Skin of body (tissue), 3 donors: ENCODE measurements at places on chromosomes 16 and 17. TPM values are rescaled to one million over a fixed set of nuclear protein-coding genes. Genes with fewer than 3 reads are reported as not detected.
A peak's percentile ranks its signal among the peaks of the same experiment; 100 is the strongest.

GRCh38 chr16:84354306-84354705, 14.0 kb upstream of the ATP2C2 start:
- no peak for DNase-seq

DNA sequence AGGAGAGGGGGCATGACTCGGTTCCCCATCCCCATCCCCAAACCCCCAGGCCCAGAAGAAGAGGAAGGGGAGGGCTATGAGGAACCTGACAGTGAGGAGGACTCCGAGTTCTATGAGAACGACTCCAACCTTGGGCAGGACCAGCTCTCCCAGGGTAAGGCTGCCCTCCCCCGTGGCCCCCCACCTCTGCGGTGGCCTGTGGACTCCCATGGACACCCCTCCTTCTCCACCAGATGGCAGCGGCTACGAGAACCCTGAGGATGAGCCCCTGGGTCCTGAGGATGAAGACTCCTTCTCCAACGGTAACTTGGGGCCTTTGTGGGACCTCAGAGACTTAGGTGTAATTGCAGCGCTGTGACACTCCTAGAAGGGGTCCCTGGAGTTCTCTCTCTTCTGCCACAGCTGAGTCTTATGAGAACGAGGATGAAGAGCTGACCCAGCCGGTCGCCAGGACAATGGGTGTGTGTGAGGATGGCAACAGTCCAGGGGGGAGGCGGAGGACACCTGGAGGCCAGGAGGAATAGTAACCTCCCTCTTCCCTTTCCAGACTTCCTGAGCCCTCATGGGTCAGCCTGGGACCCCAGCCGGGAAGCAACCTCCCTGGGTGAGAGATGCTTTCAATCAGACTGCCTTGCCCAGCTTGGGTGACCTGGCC, 5.6 kb downstream of the CD19 start:
- no peak for DNase-seq

GRCh38 chr16:87800497-87800896, 34.7 kb upstream of the KLHDC4 start:
- no peak for DNase-seq

DNA sequence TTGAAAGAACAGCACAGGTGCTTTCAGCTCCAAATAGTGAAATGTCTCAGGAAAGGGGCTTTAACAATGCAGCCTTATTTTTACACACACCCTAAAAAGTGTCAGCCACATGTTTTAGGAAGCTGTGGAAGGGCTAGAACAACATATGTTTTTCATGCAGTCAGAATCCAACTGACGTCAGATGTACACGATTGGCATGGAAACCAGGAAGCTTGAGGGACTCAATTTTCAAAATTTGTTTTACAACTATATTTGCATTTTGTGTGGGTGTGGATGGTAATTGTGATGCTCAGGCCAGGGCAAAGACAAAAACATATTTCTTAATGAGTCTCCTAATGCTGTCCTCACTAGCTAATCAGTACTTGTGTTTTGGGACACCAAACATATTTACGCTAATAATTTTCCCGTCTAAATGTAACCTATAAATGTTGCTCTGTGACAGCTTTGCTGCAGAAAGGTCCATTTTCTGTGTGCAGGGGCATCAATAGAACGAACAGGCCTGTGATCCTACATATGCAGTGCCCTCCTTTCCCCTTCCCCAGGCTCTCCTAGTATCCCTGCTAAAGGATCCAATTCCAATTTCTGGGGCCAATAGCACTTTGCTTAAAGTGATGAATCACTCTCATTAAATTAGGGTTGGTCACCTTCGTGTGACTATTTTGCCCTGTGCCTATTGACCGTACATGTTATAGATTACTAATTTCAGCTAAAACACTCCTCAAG, 434.0 kb upstream of the CDH5 start:
- DNase-seq, result peak; percentile 53

- DNase-seq, result no peak
These were observed 160.9 kb upstream of the CDH5 start for GRCh38 chr16:66205287-66206231.

DNA sequence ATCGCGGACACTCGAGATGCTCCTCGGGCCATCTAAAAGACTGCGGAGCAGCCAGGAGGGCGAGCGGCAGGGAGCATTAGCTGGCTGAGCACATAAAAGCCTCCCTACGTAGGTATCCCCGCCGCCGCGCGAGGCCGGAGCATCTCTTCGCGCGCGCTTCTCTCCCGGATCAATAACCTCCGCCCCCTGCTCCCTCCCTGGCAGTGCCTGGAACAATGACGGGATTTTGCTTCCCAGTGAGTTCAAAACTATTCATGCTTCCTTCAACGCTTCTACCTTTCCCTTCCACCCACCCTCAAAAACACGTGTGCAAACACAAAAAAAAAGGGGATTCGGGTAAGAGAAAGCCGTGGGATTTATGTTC, 984 bp downstream of the CENPV start:
- DNase-seq, result peak; percentile 14

GRCh38 chr17:42618442-42619150, 9.1 kb downstream of the TUBG1 start:
- peak; percentile 7 for DNase-seq

DNA sequence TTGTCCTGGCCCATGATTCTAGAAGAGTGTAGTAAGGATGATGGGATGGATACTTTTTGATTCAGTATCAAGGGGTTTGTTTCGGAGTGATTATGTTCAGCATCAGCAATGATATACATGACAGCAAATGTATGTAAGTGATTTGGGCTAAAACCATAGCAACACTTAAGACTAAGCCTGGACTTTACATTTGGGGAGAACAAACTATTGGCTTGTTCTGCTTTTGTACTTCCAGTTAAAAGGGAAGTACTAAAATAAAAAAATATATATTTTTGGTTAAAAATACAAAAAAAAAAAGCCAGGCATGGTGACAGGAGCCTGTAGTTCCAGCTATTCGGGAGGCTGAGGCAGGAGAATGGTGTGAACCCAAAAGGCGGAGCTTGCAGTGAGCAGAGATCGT, 20.5 kb upstream of the DHX8 start:
- DNase-seq, result no peak

- no peak for DNase-seq
These were observed 33.4 kb downstream of the SOX8 start for GRCh38 chr16:1014771-1015495.

- DNase-seq, result no peak
These were observed 1.2 kb upstream of the KCNJ16 start for GRCh38 chr17:70073799-70074198.

GRCh38 chr17:65807361-65807760, 245.9 kb upstream of the AXIN2 start:
- DNase-seq, result no peak

- DNase-seq, result no peak
These were observed 22.4 kb upstream of the TEKT1 start for GRCh38 chr17:6853764-6854442.

GRCh38 chr16:2155977-2156848, 631 bp downstream of the TRAF7 start:
- no peak for DNase-seq

DNA sequence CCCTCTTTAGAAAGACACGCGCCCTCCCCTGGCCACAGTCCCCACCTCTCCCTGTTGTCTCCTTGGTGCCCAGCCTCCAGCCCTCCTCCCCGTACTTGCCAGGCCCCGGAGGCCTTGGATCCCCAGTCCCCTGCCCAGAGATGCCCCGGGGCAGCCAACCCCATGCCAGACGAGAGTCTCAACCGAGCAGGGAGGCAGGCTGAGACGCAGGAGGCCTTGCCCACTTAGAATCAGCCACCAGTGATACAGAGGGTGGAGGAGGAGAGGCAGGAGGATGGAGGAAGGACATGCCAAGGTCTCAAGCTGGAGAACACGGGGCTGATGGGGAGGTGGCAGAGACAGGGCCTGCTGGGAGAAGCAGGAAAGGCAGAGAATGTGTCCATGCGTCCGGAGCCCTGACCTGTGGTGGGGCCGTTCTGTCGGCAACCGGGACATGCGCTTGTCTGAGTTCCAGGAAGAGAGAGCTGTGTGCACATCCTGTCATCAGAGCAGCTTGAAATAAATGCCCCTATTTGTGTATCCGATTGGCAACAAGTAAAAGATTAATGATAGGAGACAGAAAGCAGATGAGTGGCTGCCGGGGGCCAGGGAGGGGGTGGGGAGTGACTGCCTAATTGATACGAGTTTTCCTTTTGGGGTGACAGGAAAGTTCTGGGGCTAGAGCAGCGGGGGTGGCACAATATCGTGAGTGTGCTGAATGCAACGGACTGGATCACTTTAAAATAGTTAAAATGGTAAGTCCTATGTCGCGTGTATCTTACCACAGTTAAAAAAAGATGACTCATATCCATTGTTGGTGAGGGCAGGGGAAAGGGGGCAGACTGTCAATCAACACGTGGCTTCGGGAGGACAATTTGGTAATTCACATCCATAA, 44.7 kb upstream of the MEAK7 start:
- no peak for DNase-seq

GRCh38 chr17:49074851-49075540, 57.6 kb upstream of the B4GALNT2 start:
- DNase-seq, result no peak

PLCG2 gene
- 12.9 TPM for total RNA-seq

PROCA1 gene
- 0.99 TPM for total RNA-seq

SRR gene
- total RNA-seq, result 12.1 TPM

PIGS gene
- total RNA-seq, result 19.3 TPM

CCL3 gene
- total RNA-seq, result 7.9 TPM

CFAP97D1 gene
- not detected for total RNA-seq
